ENCODE measurements at places on chromosomes 7 and 10. TPM values are rescaled to one million over a fixed set of nuclear protein-coding genes. Genes with fewer than 3 reads are reported as not detected.
A peak's percentile ranks its signal among the peaks of the same experiment; 100 is the strongest.

DNA sequence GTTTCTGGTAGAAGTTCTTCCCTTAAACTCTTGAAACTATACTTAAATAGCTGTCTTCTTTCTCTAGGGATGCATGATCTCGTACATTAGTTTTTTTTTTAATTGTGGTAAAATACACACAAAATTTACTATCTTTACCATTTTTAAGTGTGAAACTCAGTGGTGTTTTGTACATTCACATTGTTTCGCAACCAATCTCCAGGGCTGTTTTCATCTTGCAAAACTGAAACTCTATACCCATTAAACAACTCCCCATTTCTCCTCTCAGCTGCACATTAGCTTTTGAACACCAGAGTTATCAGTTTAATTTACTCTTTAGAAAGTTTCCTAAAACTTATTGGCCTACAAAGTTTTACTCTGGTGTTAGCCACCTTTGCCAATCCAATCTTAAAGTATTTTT is 45.5 kb upstream of the PRKAR2B start:
- no peak for DNase-seq

Gene OPALIN
- not detected for total RNA-seq

GRCh38 chr7:11177793-11178192 is 204.1 kb downstream of the PHF14 start:
- DNase-seq, result no peak

DNA sequence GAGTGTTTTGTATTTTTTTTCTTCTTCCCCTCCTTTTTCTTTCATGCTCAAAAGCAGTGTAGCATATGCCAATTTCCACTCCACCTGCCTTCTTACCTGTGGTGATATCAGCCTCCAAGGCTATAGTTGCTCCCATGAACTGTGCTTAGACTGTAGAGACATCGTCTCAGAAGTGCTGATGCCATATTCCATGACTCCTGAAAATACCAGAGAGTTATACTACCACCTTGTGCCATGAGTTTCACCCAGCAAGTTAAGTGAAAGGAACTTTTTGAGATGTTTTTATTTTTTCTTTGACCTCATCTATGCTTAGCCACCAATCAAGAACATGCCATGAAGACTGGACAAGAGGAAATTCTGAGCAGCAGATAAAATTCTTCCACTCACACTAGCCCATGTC is 142.8 kb upstream of the SEMA3E start:
- no peak for DNase-seq

- no peak for DNase-seq
Measured at GRCh38 chr7:31500656-31501055, 13.2 kb upstream of the ITPRID1 start.

Gene IGFBP1
- not detected for total RNA-seq

Gene PTPRN2
- 7.8 TPM for total RNA-seq

Gene DNAJB12
- 44.9 TPM for total RNA-seq

- no peak for DNase-seq
Measured at GRCh38 chr7:4665661-4666060, 16.4 kb upstream of the FOXK1 start.

DNA sequence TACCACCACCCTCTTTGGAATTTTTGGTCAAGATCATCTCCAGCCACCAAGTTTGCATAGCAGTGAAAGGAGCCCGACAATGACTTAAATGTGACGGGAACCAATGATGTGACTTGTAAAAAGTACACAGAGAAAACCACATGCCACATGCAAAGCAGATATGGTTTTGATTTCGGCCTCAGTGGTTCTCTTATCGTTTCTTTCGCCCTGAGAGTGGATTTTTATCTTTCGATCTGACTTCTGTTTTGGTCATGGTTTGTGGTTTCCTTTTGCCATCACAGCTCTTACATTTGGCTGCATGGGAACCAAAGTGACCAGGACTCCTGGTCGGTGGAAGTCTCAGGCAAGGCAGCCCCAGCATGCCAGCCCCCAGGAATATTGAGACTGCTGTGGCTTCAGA is 31.5 kb downstream of the TCF7L2 start:
- DNase-seq, result no peak

DNA sequence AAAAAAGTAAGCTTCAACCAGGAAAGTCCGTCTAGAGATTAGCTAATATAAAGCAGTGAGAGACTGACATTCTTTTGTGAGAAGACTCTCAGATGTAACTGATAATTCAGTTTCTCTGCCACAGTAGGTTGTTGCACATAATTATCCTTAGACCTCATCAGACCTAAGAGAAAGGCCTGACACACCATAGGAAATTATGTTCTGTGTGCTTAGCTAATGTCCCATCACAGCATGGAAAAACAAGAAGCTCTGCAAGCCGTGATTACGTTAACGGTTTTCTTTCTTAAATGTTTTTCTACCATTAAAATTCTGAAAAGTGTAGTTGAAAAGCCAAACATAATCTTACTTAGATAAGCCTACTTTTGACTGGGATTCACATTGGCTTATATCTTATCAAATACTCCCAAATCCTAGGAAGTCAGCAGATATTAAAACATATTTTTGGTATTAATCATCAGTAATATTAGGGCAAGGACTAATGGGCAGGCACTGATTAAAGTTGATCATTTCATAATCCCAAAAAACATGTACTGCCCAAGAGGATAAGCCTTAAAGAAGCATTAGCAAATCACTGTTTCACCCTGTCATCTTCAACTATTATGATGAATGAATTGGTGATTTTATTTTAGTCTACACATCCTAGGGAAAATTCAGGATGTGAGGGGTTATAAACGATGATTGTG is 5.2 kb downstream of the CSTF2T start:
- no peak for DNase-seq

DNA sequence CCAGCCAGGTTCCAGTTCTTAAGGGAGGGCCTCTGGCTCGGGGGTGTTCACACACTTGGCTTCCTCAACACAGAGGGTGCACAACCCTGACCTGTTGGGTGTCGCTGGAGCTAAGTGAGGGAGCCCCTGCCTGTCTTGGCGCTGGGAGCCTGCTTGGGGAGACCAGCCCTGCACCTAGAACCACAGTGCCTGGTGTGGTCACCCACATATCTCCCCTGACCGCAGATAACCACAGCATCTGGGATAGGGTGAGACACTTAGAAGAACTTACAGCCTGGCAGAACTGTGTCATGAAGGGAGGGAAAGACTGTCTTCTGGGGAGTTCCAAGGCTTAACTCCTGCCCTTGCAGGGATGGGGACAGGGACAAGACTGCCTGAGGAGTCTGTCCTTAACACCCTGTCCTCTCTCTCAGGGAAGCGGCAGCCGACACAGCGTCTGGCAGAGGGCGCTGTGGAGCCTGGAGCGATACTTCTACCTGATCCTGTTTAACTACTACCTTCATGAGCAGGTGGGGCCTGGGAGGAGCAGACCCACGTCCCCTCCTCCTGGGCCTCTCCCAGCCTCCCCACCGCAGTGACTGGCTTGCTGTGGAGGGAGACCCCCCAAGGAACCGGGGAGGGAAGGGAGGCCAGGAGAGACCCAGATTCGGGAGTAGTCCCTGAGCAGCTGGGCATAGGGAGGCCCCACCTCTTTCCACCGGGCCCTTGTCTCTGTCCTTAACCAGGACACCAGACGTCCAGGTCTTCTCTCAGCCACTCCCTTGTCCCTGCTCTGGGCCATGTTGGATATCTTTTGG is 59.0 kb downstream of the PALD1 start:
- DNase-seq, result no peak

- no peak for DNase-seq
Measured at GRCh38 chr7:80231707-80232106, 97.1 kb downstream of the GNAI1 start.

GRCh38 chr10:121783782-121784372 is 144.0 kb downstream of the ATE1 start:
- DNase-seq, result no peak

DNA sequence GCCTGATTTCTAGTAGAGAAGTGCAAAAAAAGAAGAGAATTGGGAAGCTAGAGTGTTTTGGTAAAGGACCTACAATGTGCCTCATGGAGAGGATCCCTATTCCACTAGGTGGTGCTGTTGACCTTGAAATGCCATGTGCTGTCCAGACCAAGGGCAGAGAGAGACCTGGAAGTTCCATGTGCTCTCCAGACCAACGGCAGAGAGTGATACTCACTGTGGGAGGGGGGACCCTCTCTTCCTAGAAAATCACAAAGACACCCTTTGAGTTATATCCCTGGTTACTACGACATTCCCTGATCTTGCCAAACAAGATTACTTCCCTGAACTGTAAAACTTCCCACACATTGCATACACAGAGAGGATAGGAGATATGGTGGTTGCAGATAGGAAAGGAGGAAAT is 212.7 kb upstream of the ZNF804B start:
- no peak for DNase-seq

GRCh38 chr7:137078781-137079180 is 210.3 kb downstream of the CHRM2 start:
- no peak for DNase-seq

- DNase-seq, result no peak
Measured at GRCh38 chr7:101817471-101818286, at the start of gene CUX1. Gene CUX1 (plus strand): TSS chr7:101817626. CDS start chr7:101817640, 14 bp downstream.

Gene SFR1
- 8.4 TPM for total RNA-seq

DNA sequence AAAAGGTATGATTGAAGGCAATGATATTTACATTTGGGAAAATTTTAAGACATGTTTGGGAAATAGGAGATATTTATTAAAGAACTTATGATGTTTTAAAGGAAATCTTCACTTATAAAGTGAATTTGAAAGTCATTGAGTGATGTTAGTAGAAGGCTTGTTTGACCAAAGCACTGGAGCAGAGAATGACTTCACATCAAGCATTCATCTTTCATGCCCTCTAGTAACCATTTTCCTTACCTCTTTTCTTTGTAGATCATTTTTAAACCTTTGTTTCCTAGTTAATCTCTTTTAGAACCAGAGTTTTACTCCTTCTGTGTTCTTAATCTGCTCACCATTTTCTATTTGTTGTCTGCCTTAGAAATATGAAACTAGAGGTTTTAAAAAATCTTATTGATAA is 111.3 kb upstream of the FOXP2 start:
- DNase-seq, result no peak

DNA sequence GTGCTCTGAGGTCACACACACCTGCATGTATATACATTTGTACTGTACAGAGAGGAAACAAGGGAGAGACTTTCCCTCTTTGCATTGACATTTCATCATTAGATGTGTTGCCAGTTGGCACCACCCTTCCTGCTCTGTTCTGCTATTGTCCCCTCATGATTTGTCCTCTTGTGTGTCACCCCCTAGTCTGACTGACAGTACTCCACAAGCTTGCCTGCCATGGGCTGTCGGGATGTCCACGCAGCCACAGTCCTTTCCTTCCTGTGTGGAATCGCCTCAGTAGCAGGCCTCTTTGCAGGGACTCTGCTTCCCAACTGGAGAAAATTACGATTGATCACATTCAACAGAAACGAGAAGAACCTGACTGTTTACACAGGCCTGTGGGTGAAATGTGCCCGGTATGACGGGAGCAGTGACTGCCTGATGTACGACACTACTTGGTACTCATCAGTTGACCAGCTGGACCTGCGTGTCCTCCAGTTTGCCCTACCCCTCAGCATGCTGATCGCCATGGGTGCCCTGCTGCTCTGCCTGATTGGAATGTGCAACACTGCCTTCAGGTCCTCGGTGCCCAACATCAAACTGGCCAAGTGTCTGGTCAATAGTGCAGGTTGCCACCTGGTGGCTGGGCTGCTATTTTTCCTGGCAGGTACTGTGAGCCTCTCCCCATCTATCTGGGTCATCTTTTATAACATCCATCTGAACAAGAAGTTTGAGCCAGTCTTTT is 9.4 kb downstream of the CLDN12 start:
- no peak for DNase-seq

Gene ZNF487
- 9.6 TPM for total RNA-seq

Gene MLXIPL
- total RNA-seq, result 4.6 TPM

- no peak for DNase-seq
Measured at GRCh38 chr10:116683166-116683565, 59.2 kb downstream of the HSPA12A start.

DNA sequence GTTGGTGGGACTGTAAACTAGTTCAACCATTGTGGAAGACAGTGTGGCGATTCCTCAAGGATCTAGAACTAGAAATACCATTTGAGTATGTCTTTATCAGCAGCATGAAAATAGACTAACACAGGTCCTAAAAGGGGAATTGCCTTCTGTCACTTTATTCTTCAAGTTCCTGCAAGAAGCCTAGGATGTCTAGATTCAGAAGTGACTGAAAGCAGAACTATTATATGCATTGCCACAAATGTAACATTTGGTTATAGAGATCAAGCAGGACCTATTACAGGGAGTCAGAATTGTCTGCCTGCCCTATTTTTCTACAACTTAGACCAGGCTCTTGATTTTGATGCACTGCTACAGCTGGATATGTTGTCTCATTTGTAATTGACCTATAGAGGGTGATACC is 364.7 kb downstream of the SORCS1 start:
- DNase-seq, result no peak

DNA sequence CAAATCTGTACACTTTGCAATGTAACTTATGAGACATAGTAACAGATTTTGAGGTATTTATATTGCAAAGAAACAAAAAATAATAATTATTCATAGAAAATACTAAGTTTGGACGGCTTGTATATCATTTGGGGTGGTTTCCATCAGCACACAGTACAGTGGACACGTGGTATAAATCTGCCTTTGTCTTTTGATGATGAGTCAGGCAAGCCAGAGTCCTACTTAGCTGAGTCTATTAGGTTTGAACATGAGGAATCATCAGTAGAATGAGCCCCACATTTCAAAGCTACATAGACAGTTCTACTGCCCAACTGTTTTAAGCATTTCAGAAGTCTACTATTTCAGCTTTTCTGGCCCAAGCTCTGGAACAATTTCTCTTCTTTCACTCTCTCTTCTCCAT is 803.2 kb downstream of the PHTF2 start:
- DNase-seq, result no peak

DNA sequence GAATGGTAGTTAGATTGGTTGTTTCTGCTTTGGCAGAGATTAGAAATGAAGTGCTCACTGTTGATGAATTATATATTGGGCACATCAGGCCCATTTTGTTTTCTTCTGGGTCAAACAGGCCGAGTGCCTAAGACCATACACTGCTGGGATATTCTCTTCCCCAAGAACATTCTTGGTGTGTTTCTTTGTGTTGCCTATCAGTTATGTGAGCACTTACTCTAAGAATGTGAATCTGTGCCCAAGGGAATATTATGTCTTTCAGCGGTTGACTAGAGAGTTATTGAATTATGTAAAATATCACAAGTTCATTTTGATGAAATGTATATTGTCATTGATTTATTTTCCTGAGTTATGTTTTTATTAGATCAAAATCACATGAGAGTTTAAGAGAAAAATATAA is 255.5 kb upstream of the SMIM30 start:
- no peak for DNase-seq

GRCh38 chr10:30392564-30392990 is 41.4 kb upstream of the MAP3K8 start:
- peak; percentile 70 for DNase-seq

DNA sequence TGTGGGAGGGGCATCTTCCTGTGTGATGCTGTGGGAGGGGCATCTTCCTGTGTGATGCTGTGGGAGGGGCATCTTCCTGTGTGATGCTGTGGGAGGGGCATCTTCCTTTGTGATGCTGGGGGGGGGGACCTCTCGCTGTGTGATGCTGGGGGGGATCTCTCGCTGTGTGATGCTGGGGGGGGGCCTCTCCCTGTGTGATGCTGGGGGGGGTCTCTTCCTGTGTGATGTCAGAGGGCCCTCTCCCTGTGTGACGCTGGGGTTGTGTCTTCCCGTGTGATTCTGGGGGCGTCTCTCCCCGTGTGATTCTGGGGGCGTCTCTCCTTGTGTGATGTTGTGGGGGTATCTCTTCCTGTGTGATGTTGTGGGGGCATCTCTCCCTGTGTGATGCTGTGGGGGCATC is 27.9 kb upstream of the DPYSL4 start:
- no peak for DNase-seq

Gene LRRN3
- 1.2 TPM for total RNA-seq

Gene PSD
- total RNA-seq, result 5.1 TPM

- DNase-seq, result peak; percentile 66
Measured at GRCh38 chr7:120792091-120792860, 65.7 kb downstream of the TSPAN12 start.
